ENCODE measurements at places on chromosomes 3 and 15.

GRCh38 chr3:59257506-59257905 lies 207.7 kb upstream of the CFAP20DC start:
- no peak for DNase-seq

DNA sequence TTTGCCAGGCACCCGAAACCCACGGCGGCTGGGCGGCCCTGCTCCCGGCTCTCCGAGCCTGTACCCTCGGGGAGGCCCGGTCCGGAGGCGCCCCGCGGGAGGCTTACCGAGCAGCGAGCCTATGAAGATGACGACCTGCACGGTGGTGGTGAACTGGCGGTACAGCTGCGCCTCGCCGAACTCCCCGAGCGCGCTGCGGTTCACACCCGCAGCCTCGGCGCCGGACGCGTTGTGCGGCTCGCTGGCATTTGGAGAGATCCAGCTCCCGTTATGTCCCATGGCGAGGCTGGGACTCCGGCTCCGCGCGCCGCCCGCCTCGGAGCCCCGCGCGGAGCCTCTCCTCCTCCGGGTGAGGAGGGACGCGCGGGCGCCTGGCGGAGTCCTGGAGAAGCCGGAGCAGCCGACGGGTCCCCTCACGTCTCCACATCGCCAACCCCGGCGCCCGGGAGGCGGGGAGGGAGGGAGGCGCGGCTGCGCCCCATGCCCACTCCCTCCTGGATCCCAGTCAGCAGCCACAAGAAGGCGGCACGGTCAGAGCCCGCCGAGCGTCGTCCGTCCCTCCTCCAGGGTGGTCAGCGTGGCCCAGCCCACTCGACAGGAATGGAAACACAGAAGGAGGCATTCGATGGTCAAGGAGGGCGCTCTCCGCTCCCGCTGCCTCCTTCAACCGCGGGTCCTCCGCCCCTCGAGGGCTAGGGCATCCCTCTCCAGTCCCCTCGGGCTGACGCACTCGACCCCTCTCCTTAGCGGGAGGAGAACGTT lies at the start of gene GPR176:
TSS of gene GPR176 (minus strand) at position 519 of the 762 bp plus-strand sequence. CDS start at position 279, 240 bp downstream.
- peak; percentile 31 for DNase-seq

- DNase-seq, result no peak
Measured at GRCh38 chr3:28989646-28990089, 291.2 kb upstream of the RBMS3 start.

DNA sequence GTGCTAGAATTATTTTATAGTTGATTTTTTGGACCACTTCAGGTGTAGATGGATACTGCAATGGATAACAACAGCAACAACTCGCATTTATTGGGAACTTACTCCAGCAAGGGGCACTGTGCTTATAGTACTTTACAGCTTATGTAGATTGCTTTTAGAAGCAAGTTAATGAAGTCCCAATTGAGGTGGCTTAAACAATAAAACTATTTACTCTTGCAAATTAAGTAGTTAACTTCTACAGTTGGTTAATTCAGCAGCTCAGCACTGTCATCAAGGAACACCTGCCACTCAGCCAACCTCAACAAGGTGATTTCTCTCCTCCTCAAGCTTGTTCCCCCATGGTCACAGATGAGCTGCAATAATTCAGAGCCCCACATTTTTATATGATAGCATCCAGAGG lies 124.1 kb downstream of the RASA2 start:
- DNase-seq, result no peak

- no peak for DNase-seq
Measured at GRCh38 chr3:114307222-114307830, 13.5 kb downstream of the TIGIT start.

DNA sequence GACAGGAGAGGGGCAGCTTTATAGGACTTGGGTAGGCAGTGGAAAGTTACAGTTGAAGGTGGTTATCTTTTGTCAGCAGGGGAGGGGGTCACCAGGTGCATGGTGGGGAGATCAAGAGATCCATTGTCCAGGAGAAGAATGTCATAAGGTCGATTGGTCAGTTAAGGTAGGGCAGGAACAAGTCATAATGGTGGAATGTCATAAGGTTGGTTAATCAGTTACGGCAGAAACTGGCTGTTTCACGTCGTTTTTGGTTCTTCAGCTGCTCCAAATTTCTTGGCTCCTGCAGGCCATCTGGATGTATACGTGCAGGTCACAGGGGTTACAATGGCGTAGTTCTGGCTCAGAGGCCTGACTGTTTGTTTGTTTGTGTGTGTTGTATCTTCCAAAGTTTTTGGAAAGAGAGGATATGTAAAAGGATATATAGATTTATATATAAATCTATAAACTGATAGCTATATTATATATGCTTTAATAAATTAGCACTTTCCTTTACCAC lies 565.1 kb downstream of the ZNF385D start:
- DNase-seq, result no peak

GRCh38 chr15:69793781-69794451 lies 303.8 kb downstream of the TLE3 start:
- no peak for DNase-seq

GRCh38 chr3:7630351-7630911 lies 769.5 kb downstream of the GRM7 start:
- no peak for DNase-seq

GRCh38 chr3:69161587-69162307 lies 39.4 kb upstream of the LMOD3 start:
- DNase-seq, result peak; percentile 17

DNA sequence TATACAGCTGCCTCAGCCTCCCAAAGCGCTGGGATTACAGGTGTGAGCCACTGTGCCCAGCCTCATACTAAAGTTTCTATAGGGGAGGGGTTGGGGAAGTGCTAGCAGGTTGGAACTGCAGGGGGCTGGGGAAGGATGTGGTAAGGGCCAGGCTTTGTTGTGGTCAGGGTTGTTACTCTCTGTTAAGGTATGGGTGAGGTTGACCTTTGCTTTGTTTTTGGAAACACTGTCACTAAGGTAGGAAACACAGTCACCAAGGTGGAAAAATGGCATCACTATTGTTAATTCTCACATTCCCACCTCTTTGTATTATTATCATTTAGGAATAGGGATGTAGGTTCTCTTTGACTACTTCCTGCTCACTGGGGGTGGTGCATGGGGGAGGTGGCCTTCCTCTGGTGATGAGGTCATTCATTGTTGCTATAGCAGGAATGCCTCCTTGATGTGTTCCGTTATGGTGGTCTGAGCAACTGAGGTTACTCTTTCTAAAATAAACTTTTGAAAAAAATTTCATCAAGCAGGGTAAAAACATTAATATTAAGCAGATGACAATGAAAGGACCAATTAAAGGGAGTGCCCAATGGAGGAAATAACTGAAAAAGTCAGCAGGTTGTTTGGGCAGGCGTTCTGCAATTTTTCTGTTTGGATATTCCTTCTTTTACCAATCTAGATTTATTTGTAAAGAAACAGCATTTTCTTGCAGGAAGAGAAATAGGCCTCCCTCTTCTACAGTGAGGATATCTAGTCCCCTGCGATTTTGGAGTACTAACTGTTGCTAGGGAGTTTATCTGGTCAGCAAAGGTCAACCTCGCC lies 150.5 kb downstream of the WDR76 start:
- DNase-seq, result peak; percentile 84

- no peak for DNase-seq
Measured at GRCh38 chr15:60419753-60420152, 22.0 kb upstream of the ANXA2 start.

DNA sequence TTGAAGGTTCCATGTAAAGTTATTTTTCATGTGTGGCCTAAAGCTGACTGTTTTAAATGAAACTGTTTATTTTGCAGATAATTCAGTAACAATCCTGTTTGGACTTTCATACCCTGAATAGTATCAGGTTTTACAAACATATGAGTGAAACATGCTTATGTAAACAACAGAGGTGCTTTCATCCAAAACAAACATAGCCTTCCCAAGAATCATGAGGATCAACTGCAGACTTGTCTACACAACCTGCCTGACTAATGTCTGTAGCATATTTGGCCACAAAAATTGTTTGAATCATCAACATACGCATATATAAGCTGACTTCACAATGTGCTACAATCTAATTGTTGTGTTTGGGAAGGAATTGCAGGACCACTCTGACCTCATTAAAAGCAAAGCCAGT lies 190.4 kb downstream of the DIPK2A start:
- no peak for DNase-seq

DNA sequence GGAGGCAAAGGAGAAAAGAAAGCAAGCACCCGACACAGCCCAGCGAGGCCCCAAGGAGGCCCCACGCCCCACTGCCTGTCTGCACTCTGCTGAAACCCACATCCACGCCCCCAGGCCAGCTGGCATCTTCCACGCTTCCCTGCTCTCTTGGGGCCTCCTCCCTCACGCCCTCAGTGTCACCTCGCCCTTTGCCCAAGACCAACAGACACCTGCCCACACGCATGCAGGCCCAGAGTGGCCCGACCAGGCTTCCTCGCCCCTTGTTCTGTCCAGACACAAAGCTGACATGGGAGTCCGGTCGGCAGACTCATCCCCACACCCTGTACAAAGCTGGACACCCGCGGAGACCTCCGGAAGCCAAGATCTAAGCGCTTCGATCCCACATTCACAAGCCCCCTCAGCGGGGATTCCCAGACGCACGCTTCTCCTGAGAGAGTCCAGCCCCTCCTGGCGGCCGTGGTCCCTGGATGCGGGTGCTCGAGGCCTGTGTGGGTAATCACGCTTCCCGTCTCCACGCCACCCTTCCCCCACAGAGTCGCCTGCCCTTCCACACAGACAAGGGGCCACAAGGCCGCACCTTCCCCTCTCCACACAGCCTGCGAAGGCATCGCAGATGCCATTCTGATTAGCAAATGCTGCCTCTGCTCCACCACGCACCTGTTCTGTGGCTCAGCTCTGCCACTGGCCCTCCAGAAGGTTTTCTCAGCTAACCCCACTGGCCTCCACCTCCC lies 176.6 kb downstream of the XXYLT1 start:
- DNase-seq, result peak; percentile 18

GRCh38 chr3:10781981-10782380 lies 34.0 kb upstream of the SLC6A11 start:
- no peak for DNase-seq

DNA sequence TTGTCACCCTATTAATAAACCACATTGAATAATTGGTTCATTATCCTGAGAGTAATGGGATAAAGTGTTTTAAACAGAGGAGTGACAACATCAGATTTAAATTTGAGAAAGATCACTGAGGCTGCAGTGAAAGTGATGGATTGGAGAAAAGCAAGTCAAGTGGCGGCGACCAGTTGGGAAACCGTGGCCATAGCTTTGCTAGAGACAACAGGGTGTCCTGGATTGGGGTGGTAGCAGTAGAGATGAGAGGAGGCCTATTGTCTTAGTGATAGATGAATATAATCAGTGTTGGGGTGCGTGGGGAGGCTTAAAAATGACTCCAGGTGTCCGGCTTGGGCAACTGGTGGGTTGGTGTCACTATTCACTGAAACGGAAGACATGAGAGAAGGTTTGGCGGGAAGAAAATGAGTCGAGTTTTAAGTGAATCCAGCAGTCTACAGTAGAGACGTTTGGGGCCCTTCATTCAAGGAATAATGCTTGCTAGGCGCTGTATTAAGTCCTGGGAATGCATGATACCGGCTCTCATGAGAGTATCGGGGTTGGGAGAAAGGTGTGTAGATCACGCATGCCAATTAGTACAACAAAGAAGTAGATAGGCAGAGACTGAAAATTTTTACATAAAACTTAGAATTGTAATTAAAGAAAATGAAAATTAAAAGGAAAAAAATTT lies 819 bp downstream of the NEK4 start:
- DNase-seq, result no peak

GRCh38 chr3:177626045-177626444 lies 428.8 kb upstream of the TBL1XR1 start:
- DNase-seq, result no peak

DNA sequence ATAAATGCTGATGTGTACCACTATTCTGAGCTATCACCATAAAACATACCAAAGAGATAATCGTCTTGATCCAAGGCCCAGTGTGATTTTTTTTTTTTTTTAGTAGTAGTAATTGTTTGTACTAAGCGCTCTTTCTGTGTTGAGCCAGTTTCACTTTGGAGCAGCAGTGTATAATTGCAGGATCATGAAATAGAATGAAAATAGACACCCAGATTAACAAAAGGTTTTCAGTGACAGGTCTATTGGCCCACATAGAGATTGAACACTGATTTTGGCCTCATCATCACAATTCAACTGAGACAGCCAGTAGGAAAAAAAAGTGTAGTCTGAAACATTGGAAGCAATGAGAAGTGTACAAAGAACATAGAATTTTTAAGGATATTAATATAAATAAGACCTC lies 749.8 kb downstream of the NAALADL2 start:
- DNase-seq, result no peak

DNA sequence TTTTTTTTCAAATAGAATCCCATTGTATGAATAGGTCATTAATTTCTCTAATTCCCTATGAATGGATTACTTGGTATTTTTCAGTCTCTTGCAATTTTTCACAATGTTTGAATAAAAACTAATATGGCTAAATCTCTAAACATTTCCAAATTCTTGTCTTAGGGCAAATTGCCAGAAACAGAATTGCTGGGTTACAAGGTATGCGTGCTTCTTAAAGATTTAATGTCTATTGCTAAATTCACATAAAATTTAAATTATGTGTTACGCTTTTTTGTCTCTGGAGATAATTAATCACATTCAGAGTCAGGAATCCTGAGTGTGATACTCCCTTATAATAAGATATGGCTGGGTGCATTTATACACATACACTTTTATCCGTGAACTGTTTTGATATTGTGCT lies 264.5 kb upstream of the TBL1XR1 start:
- no peak for DNase-seq

GRCh38 chr3:86828751-86829150 lies 162.2 kb downstream of the VGLL3 start:
- no peak for DNase-seq

DNA sequence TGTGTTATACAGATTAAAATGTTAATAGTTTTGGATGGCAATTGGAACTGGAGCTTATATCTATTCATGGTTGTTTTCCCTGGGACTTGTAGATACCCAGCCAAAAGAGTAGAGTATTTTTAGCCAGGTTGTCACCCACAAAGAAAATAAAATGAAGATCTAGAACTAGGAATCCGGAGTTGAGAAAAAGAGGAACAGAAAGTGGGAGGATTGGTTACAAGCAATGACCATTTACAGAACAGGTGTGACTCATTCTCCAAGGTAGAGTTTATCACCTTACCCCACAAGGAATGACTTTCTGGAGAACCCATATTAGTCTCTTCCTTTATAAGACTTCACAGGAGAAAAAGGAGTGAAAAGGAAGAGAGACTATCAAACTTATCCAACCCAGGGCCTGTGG lies 99.8 kb downstream of the TMEM108 start:
- DNase-seq, result no peak

GRCh38 chr3:105956306-105956705 lies 87.5 kb upstream of the CBLB start:
- no peak for DNase-seq

GRCh38 chr15:39819533-39819932 lies 36.9 kb upstream of the FSIP1 start:
- no peak for DNase-seq

GRCh38 chr15:66654739-66655375 lies 47.2 kb upstream of the SMAD6 start:
- DNase-seq, result peak; percentile 18

GRCh38 chr3:64685331-64685799 lies 2.4 kb downstream of the ADAMTS9 start:
- DNase-seq, result no peak

Data from stimulated activated naive CD8-positive, alpha-beta T cell treated with anti-CD3 and anti-CD28 coated beads, Interleukin-15, Interleukin-2, amounts not matched to agents 100 U/mL and 50 U/mL, for 24 hours (primary cell).